ENCODE measurements at places on chromosomes 2 and 18. TPM values are rescaled to one million over a fixed set of nuclear protein-coding genes. Genes with fewer than 3 reads are reported as not detected.

Gene REG1B
- total RNA-seq = not detected

Gene MARCHF4
- total RNA-seq = 0.57 TPM

Gene SLC4A1AP
- 70.6 TPM for total RNA-seq

Gene NT5C1B
- not detected for total RNA-seq

- no peak for DNase-seq
These were observed 1080.7 kb upstream of the CHAC2 start for GRCh38 chr2:52686935-52687334.

- DNase-seq = no peak
These were observed 76.5 kb upstream of the DLX2 start for GRCh38 chr2:172179045-172179701.

- DNase-seq = no peak
These were observed 22.3 kb downstream of the LRATD1 start for GRCh38 chr2:14654835-14655282.

DNA sequence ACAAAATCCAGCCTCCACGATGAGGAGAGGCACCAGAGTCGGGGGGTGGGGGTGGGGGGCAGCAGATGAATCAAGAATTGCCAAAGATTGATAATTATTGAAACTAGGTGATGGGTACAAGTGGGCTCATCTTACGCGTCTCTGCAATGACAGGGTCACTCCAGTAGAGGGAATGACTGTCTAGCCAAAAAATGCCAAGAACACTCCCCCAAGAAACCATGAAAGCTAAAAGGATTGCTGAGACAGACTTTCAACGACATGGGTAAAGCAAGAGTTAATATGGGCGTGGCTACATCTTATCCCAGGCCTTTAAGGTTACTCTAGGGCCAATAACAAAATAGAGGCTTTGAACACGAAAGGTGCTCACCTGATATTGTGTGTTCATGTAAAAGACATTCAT is 86.5 kb downstream of the STK39 start:
- DNase-seq = no peak

DNA sequence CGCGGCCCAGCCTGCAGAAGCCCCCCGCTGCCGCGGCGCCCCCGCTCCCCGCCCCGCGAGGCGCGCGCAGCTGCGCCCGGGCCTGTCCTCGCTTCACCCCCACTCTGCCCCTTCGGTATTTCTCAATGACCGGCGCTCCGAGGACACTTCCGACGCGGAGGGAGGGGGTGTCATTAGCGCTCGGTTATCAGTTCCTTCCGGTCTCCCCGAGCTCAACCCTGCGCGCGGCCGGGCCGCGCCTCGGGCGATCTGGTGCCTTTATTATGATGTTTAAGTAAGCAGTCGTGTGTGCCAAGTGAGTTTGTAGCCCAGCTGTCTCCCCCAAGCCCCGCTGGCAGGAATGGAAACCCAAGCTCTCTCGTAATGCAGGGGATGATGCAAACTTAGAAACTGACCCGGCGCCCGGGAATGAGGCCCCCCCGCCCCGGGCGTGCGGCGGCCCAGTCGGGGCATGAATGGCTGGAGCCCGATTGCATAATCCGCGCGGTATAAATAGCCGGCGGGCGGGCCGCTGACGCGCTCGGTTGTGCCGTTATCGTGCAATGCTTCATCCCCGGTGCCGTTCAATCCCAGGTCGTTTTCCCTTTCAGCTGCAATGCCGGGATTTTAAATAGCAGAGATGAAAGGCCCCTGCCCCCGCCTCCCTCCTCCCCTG is 3.9 kb upstream of the SPRED2 start:
- DNase-seq = peak; percentile 98

- DNase-seq = no peak
These were observed 37.2 kb upstream of the APCDD1 start for GRCh38 chr18:10417191-10417590.

DNA sequence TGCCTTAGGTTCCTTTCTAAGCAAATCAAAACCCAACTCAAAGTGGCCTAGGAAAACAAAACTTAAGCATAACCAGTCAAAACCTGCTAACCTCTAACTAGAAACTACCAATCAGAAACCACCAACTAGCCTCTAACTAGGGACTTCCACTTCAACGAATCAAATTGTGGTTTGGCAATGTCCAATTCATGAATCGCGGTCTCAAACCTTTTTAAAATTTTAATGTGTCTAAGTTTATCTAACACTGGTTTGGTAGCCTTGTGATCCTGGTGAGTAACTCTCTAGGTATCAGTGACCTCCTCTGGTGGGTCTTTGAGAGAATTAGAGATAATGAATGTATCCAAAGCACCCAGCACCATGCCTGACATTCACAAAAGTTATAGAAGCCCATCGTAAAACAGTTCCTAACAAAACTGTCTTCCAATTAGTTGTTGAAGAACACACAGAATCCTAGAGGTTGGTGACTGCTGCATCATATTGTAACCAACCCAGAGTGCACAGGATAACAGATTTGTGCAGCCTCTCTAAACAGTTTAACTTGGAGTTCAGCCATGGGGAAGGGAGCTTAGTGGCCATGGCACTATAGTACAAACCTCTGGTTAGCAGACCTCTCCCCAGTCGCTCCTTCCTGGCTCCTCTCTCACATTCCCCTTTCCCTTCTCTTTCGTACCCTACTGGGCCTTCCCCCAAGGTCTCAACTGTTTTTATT is 45.2 kb upstream of the B3GNT2 start:
- DNase-seq = peak; percentile 25

Measured in fibroblast of the aortic adventitia (primary cell).